NCI-H69 (cell line): ENCODE measurements at places on chromosomes 11 and 22.

GRCh38 chr11:61776561-61777075, 15.8 kb downstream of the TMEM258 start:
- DNase-seq = peak; percentile 67

DNA sequence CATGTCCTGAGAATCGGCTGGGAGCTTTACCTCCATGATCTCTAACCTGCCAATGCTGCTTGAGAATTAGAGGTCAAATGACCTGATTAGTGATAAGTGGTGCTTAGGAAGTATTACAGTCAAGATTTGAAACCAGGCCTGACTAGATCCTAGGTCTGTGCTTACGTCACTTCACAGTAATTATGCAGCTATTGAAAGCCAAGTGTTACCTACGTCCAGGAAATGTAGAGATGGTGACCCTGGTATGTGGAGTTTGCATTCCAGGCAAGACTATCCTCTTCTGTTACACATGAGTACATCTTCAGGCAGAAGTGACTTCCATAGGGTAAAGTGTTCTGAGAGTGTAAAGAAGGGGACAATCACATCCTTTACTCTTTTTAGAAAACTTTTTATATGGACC, 530.4 kb upstream of the TENM4 start:
- DNase-seq = no peak

DNA sequence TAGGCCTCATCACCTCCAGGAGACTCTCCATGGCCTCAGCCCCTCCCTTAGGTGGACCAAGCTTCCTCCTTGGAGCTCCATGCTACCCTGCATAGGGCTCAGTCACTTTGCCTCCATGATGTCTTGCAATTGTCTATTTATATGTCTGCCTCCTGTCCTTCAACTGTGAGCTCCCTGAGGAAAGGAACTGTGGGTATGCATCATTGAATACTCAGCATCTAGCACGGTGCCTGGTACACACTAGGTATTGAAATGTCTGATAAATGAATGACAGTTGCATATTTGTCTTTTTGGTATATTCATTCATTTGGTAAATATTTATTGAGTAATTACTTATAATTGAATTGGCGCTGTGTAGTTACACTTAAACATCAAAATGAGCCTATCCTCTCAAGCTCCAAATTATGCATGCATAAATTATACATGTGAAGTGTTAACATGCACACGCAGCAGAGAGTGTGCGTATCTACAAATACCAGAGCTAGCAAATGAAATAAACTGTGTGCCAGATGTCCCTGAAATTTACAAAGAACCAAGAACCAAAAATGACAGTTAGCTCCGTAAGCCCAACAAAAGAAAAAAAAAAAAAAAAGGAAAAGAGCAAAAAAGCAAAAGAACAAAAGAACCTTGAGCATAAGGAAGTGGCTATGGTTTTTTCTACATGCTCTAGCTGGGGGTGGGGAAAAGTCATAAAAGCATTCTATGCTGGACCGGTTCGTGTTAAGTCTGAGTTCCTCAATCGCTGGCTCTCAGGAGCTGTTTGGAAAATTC, 25.2 kb downstream of the GRAP2 start:
- peak; percentile 77 for DNase-seq

GRCh38 chr11:40188848-40189247, 1270.6 kb downstream of the LRRC4C start:
- DNase-seq = peak; percentile 99

- no peak for DNase-seq
Observed at GRCh38 chr11:76637491-76638269, 32.9 kb downstream of the LRRC32 start.

DNA sequence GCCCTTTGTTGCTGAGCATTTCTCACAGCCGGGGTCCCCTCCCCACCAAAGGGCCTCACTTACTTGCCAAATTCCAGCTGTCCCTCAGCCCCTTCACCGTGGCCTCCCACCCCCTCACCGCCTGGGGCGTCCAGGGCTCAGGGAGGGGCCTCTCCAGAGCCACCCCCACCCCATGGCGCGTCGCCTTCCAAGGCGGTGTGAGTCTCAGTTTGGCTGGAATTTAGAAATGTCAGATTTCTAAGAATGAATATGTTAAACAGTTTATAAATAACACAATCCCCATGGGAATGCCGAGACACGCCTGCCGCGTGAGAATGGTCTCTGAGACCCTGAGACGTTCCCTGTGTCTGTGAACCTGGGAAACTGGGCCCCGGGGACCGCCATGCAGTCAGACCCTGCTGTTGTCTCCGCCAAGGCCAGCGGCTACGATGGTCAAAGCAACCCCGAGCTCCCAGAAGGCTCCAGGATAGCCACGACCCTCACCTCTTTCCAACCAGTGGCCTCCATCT, 28.9 kb downstream of the CELSR1 start:
- DNase-seq = no peak

DNA sequence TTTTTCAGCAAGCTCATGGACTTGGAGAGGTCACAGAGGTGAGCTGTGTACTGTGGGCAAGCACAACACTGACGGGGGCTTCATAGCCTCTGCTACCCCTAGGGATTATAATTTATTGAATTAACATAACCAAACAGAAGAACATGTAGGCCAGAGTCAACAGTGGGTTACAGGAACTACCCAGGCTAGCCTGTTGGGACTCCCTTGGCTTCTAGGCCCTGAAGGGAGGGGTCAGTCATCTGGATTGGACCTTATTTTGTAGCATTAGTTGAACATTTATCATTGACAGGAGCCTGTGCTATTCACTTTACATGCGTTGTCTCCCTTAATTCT, 56.9 kb downstream of the KREMEN1 start:
- DNase-seq = no peak

DNA sequence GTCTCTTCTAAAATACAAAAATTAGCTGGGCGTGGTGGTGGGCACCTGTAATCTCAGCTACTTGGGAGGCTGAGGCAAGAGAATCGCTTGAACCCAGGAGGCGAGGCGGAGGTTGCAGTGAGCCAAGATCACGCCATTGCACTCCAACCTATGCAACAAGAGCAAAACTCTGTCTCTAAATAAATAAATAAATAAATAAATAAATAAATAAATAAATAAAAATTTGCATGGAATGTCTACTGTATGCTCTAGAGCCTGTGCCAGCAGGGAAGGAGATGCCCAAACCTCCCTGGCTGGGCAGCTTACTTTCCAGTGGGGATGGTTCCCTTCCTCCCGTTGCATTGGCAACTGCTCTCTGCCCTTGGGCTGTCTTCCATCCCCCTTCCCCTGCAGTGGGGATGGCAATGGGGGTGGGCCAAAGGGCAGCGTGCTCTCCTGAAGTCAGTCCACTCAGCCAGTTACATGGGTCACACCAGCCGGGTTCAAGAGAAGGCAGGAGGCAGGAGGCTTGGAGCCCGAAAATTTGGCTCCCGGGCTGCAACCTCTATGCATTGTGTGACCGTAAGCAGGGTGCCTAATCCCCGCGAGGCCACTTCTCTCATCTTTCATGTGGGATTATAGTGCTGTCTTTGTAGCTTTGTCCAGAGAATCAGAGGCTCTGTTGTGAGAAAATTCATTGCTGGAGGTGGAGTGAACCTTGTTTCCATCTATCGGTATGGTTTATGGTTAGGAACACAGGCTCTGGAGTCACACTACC, 1.4 kb upstream of the LRRC10B start:
- peak; percentile 53 for DNase-seq

GRCh38 chr22:35470903-35471321, 69.7 kb upstream of the RASD2 start:
- no peak for DNase-seq

DNA sequence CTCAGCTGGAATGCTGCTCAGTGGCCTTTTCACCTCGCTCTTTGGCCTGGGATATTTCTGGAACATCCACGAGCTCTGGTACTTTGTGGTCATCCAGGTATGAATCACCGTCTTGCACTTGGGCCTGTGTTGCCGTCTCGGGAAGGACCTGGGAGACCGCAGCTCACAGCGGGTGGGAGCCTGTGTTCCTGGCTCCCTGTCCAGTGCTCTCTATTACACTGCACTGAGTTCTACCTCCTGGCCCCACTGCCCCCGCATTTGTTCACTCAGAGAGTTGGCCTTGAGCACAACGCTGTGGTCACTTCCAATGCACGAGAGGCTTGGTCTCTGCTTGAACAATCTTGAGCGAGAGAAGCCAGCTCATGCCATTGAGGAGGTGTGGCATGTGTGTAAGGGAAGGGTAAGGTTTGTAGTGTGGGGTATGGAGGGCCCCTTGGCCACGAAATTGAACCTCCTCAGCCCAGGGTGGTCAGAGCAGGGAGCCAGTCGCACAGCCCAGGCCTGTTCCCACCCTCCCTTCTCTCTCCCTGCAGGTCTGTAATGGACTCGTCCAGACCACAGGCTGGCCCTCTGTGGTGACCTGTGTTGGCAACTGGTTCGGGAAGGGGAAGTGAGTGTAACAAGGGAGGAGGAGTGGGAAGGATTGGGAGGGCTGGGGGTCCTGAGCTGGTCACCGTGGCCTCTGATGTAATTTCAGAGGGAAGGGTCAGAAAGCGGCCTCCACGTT, 16.2 kb downstream of the SLC37A2 start:
- DNase-seq = no peak

GRCh38 chr11:58844361-58845005, at the start of gene GLYATL2:
GLYATL2 (minus strand) TSS chr11:58844704; CDS start chr11:58839612, 5,092 bp downstream.
- no peak for DNase-seq

GRCh38 chr11:130103296-130103814, 33.7 kb downstream of the APLP2 start:
- DNase-seq = peak; percentile 55

DNA sequence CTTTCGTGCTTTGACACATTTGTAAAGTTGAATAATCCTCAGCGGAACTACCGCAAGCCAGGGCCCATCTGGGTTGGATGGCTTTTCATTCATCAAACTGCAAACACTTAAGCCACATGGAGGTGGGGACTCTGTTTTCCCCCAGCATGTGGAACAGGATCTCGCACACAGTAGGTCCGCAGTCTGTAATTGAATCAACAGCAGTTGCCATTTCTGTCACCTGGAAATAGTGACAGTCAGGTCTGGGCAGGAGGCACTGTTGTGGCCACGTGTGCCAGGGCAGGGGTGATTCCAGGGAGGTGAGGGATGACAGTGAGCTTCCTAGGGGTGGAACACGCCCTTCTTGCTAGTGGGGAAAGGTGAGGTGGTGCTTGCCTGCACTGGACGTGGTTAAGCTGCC, 50.7 kb upstream of the ANO1 start:
- DNase-seq = no peak

DNA sequence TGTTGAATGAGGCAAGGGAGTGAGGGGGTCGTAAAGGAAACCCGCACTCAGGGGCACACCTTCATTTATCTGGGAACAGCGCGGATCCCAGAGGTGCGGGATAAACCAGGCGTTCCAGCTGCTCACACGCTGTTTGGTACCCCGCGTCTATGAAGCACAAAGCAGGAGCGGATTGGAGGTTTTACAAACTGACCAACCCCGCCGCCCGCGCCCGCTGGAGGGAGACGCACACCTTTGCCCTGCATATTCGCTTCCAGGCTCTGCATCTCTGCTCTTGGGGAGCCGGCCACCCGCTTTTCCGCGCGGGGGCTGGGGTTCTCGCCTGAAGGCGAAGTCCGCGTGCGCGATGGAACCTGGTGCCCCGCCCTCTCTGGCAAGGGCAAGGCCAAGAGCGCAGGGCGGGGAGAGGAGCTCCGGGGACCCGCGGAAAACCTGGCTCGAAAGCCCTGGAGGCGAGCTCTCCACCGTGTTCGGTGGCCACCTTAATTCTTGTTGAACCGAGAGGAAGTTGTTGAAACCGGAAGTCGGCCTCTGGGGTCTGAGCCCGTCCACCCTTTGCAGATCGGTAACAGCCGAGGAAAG, 6.8 kb upstream of the ALX4 start:
- peak; percentile 92 for DNase-seq

DNA sequence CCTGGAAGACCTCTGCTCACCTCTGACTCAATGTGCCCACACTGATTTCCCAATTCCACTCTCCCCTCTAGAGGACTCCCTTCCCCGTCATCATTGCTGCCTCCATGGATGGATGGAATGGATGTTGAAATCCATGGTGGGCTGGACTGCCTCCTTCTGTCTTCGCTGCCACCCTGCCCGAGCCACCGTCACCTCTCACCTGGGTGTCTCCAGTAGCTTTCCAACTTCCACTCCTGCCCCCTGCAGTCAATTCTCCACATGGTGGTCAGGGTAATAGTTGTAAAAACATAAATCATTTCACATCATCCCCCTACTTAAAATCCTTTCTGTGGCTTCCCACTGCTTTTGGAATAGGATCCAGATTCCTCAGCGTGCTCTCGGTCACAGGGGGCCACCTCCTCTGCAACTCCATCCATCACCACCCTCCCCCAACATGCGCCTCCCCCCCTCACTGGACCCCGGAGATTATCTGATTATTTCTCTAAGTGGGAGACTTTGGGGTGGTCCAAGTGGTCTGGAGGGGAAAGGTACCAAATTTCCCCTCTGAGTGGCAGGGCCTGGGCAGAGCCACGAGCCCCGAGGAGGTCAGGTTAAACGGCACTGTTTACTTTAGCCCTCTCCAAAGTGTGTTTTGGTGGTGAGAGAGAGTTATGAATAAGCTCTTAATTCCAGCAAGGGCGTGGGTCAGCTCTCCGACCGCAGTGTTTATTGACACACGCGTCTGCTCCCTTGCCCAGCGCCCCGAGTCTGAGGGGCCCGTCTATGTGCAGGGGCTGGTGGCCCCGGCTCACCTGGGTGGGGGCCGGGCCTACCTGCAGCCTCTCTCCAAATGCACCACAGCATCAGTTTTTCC, 313.7 kb downstream of the MN1 start:
- DNase-seq = peak; percentile 9

- no peak for DNase-seq
Observed at GRCh38 chr11:67606093-67606491, 644 bp upstream of the NDUFV1 start.

GRCh38 chr22:47377926-47378560, 615.6 kb downstream of the TBC1D22A start:
- DNase-seq = no peak

- DNase-seq = no peak
Observed at GRCh38 chr11:110776081-110776480, 63.8 kb upstream of the ARHGAP20 start.
